NCI-H82 (cell line): ENCODE measurements at places on chromosomes 16 and 17.

DNA sequence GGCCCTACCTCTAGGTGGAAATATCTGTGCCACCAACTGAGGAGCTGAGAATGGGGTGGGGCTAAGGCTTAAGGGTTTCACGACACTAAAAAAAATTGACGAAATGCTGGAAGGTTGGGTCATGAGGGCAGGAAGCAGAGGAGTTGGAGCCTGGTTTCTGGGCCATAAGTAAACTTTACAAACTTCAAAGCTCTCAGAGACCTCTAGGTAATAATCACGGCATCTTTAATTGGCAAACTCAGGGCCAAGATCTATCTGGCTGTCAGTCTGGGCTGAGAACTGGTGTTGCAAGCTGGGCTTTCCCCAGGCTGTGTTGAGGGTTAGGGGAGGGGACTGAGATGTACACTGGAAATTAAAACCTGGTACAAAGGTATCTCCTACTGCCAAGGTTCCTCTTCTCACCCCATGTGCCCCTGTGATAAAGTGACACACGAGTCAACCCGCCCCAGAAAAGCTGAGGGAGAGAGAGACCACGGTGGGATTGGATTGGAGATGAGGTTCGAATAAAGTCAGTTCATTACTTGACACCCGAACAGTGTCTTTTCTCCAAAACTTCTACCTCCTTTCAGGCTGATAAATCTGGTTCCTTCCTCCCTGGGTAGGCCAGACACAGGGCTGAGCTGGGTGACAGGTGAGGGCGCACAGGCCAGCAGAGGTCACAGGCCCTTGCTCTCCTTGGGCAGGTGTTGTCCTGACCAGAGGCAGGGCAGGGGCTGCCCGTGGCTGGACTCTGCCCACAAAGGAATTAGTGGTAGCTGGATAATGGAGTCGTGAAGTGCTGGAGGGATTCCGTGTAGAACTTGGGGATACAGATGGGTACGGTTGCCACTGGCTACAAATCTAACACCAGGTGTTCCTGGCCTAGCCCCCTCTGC lies 4.0 kb upstream of the ZNF768 start:
- no peak for DNase-seq

DNA sequence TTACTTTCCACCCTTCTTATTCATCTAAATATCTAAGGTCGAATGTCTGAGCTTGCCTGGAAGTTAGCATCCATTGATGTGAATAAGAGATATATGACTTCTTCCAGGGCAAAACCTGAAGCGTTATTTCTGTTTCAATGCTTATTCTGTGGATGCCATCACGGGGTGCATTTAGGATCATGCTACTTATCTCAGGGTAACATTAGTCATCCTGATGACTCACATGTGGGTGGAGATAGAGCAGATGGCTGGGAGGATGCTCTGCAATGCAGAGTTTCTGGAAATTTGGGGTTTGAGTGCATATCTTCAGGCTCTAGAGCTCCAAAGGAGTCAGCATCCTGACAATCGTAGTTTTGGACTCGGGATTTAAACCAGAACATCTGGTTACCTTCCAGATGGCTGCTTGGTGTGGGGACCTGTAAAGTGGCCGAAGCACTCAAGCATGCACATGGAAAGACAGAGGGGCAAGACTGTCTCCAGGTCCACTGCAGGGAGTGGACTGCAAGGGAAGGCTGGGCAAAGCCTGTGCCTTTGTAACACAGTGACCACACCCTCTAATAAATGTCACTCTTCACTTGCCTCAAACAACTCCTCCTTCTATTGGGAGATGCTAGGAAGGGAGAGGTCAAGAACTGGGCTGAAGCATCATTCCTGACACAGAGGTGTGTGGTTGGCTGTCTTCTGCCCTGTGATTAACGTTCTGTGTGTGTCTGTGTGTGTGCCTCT lies 175.2 kb upstream of the SALL1 start:
- DNase-seq: peak; percentile 36

- DNase-seq: no peak
Observed at GRCh38 chr17:50027172-50027880, 28.6 kb upstream of the ITGA3 start.

- DNase-seq: no peak
Observed at GRCh38 chr17:61150686-61151299, 248.8 kb upstream of the TBX2 start.

DNA sequence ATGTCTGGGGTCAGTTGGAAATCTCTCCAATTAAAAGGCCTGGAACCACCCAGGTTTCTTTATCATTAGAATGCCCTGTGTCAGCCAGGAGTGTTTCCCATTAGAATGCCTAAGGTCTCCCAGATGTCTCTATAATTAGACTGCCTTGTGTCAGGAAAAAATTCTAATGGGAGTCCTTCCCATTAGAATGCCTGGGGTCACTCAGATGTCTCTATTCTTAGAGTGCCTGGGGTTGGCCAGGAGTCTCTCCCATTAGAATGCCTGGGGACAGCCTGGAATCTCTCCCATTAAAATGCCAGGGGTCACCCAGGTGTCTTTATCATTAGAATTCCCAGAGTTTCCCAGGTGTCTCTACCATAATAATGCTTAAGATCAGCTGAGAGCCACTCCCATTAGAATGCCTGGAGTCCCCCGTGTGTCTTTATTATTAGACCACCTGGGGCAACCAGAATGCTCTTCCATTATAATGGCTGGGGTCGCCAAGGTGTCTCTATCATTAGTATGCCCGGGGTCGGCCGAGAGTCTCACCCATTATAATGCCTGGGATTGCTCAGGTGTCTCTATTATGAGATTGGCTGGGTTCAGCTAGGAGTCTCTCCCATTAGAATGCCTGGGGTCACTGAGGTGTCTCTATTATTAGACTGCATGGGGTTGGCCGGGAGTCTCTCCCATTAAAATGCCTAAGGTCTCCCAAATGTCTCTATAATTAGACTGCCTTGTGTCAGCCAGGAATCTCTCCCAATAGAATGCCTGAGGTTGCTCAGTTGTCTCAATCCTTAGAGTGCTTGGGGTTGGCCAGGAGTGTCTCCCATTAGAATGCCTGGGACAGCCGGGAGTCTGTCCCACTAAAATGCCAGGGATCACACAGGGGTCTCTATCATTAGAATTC lies 2254.6 kb downstream of the TP53TG3F start:
- no peak for DNase-seq

GRCh38 chr16:50208460-50208931 lies 55.4 kb downstream of the TENT4B start:
- DNase-seq: no peak

GRCh38 chr17:12789481-12790248 lies at the start of gene ARHGAP44:
TSS of gene ARHGAP44 (plus strand) at chr17:12789498. CDS start at chr17:12789839, 341 bp downstream.
- peak; percentile 80 for DNase-seq

- DNase-seq: no peak
Observed at GRCh38 chr16:87144232-87144631, 173.0 kb downstream of the C16orf95 start.

- no peak for DNase-seq
Observed at GRCh38 chr17:65041518-65041917, 15.0 kb downstream of the GNA13 start.

- DNase-seq: peak; percentile 95
Observed at GRCh38 chr17:58783380-58783779, 27.7 kb downstream of the PPM1E start.

- no peak for DNase-seq
Observed at GRCh38 chr16:9351440-9351839, 260.0 kb downstream of the HAPSTR1 start.

- no peak for DNase-seq
Observed at GRCh38 chr17:72425133-72425793, 304.4 kb downstream of the SOX9 start.

GRCh38 chr17:57856792-57857620 lies 7.2 kb upstream of the MRPS23 start:
- DNase-seq: peak; percentile 42

- DNase-seq: no peak
Observed at GRCh38 chr16:12417815-12418211, 385.9 kb downstream of the CPPED1 start.

DNA sequence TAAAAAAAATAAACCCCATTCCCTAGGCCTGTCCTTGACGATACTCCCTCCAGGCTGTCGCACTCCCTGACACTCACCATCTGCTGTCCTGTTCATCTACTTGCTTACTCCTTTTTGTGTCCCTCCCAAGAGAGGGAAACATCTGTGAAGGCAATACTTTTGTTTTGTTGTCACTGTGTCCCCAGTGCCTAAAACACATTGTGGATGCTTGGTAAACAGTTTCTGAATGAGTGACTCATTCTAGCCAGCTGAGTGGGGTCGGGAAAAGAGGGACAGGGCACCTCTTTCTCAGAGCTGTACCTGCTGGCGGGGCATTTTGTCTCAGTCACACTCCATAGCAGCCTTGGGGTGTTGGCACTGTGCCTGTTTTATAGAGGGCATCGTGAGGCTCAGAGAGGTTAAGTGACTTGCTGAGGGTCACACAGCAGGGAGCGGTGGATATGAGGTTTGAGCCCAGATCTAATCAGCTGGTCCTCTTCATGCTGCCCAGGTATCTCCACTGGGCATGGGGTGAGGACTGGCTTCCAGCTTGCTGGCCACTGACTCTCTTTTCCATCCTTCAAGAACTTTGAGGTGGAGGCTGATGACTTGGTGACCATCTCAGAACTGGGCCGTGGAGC lies 15.6 kb downstream of the MAP2K3 start:
- DNase-seq: peak; percentile 30

GRCh38 chr17:80679816-80680215 lies 135.2 kb downstream of the RPTOR start:
- no peak for DNase-seq

DNA sequence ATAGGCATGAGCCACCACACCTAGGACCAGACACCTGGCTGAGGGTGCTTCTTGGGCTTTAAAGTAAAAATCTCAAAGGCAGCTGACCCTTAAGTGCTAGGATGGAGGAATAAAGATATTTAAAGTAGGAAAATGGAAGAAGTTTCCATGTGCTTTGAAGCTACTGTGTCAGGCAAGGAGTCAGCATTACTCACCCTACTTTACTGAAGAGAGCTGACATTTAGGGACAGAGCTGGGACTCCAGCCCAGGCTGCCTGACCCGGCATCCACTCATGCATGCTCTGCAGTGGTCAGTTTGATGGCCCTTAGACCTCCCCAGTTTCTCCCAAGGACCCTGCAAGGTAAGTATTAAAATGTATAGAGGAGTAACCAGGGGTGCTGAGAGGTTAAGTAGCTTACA lies 124.7 kb upstream of the PLCG2 start:
- no peak for DNase-seq

GRCh38 chr16:85061566-85061965 lies 34.0 kb downstream of the KIAA0513 start:
- DNase-seq: no peak

GRCh38 chr16:61547626-61548025 lies 488.6 kb downstream of the CDH8 start:
- DNase-seq: no peak

DNA sequence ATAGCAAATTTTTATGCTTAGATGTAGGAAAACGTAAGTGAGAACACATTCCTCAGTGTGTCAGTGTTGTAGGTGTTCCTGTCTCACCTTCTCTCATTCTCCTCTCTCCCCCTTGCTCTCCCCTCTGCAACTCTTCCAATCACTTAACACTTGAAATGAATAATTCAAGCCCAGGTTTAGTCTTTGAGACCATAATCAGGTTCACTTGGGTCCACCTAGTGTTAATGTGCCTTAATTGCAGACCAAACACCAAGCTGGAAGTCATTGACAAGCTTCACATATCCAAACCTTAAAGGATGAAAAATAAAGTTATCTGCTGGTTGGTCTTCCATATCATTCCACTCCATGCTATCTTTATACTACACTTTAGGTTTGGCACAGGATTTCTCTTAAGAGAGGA lies 37.0 kb downstream of the STXBP4 start:
- DNase-seq: peak; percentile 78

DNA sequence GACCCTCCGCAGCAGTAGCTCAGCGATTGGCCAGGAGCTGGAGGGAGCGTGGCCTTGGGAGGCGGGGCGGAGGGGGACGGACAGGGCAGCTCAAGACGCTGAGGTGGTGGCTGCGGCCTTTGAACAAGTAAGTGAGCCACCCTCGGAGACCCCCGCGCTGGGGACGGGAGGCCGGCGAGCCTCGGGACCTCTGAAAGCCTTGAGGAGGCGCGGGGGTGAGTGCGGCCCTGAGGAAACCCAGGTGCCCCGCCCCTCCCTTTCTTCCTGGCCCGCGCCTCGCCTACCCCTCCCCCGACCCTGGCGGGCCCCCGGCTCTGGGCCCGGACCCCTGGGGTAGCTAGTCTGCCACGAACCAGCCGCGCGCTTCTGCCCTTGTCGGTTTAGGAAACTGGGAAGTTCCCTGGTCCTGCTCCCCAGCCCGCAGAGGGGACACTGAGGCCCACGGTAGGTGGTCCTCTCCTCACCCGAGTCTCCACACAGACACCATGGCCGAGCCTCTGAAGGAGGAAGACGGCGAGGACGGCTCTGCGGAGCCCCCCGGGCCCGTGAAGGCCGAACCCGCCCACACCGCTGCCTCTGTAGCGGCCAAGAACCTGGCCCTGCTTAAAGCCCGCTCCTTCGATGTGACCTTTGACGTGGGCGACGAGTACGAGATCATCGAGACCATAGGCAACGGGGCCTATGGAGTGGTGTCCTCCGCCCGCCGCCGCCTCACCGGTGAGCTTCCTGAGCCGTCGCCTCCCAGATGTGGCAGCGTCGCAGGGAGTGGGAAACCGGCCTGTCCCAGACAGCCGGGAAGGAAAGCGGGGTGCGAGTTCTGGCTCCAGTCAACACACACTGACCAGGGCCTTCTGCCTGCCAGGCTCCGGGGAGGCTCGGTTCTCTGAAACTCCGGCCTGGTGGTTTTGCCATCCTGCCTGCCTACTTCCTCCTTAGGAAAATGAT lies at the start of gene MAPK7:
TSS of gene MAPK7 (plus strand) at position 83 of the 945 bp plus-strand sequence. CDS start at position 486, 403 bp downstream.
- no peak for DNase-seq

DNA sequence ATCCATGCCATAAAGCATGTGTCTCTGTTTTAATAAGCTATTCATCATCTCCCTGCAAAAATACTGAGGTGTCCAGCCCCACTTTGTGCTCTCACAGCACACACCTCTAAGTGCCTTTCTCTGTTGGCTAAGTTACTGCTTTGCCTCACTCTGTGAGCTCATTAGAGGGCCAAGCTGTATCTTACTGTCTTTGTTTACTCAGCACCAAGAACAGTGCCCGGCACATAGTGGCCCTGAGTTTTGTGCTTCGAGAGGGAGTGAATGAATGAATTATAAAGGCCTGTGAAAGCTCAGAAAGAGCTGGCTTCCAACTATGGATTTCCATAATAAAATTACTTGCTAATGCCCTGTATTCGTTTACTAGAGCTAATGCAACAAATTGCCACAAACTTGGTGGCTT lies 50.2 kb upstream of the NOG start:
- DNase-seq: no peak

GRCh38 chr17:72618001-72618509 lies 474.4 kb downstream of the SLC39A11 start:
- peak; percentile 29 for DNase-seq

DNA sequence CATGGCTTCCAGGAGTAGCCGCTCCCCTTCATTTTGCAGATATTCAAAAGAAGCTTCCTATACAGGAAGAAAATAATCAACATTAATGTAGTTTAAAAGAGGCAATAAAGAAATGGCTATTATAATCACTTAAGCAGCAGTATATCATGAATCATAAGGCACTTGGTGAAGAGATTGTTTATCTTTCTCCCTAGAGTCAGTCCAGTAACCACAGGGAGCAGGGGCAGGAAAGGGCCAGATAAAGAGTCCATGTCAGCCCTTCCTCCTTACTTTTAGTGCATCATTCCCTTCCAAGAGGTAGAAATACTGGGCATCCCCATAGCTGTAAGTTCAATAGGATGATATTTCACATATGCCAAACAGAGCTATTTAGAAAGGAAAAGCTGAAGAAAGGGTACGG lies 184.6 kb upstream of the C17orf78 start:
- no peak for DNase-seq
